ENCODE measurements at places on chromosomes 1 and 21.

DNA sequence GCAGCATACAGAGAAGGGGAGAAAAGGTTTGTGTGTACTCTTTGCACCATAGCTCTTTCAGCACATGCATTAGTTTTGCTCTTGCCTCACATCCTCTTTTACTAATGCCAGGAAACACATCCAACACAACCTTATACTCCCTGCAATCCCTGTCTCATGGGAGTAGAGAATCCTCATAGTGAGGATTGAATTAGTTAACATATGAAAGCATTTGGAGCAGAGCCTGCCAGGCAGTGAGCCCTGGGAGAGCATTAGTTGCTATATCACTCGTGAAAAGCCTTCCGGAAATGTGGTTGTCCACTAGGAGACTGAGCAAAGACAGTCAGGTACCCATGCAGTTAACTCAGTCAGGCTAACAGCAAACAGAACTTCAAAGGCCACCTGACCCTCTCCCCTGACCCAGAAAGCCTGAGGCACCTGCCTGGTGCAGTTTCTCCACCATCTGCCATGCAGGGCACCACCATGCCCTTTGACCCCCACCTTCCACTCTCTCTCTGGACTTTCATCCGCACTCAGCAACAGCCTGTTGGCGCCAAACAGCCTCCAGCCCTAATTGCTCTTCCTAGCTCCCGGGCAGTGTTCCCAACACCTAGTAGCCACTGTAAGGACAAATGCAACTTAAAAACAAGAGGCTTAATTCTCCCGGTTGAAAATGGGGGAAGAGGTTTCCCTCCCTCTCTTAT is 14.9 kb upstream of the AGT start:
- peak; percentile 75 for DNase-seq

- no peak for DNase-seq
Measured at GRCh38 chr1:75338616-75339483, 204.7 kb downstream of the LHX8 start.

GRCh38 chr1:11927866-11928592 is 1.8 kb upstream of the KIAA2013 start:
- peak; percentile 68 for DNase-seq

- DNase-seq = no peak
Measured at GRCh38 chr1:192984080-192984479, 75.1 kb downstream of the UCHL5 start.

DNA sequence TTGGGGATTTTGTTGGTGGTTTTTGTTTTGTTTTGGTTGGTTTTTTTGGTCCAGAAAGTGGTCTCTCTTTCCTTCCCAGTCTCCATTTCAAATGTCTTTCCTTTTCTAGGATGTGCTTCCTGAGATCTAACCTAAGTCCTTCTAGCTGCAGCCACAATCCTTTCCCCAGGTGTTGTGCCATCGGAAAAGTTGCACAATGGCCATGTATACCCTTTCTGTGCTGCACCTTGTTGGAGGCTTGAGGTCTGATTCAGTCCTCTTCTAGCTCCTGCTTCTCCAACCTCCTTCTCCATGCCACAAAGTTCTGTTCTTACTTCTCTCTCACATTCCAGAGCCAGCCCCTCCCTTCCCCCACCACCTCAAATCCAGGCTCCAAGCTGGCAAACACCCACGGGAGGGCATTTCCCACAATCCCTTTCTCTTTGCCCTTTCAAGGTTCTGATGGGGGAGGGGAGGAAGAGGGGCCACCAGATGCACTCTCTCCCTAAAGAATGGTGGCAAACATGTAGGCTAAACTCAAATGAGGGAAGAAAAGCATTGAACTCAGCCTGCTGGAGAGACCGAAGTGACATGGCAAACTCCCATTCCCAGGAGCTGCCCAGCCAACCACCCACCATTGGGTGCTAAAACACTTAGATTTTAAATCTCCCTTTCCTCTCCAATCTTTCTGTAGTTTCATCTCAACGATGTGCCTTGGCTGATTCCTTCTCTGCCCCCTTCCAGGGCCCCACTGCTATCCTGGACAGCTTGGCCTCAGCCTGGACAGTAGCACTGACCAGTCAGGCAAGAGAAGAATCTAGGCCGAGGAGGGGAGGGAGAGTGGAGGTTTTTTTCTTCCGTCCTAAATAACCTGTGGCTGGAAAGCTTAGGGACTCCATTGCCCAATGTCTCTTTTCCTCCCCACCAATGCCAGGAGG is 2.9 kb downstream of the KCNJ10 start:
- DNase-seq = peak; percentile 15

GRCh38 chr21:26506956-26507355 is 66.1 kb downstream of the CYYR1 start:
- no peak for DNase-seq

DNA sequence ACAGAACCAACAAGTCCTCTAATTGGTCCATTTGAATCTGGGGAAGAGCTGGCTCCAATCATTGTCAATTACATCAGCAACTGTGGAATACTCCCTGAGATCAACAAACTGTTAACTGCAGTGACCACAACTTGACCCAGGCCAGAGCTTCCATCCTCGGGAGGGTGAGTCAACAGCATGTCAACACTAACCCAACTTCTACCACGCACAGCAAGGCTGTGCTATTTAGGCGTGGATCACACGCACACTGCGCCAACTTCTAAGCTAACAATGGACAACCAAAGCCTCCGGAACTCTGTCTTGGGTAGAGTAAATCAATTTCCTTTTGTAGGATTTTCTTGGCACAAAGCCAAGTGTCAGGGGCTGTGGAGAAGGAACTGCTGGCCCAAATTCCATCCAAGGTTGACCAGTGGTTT is 30.4 kb downstream of the APP start:
- no peak for DNase-seq

DNA sequence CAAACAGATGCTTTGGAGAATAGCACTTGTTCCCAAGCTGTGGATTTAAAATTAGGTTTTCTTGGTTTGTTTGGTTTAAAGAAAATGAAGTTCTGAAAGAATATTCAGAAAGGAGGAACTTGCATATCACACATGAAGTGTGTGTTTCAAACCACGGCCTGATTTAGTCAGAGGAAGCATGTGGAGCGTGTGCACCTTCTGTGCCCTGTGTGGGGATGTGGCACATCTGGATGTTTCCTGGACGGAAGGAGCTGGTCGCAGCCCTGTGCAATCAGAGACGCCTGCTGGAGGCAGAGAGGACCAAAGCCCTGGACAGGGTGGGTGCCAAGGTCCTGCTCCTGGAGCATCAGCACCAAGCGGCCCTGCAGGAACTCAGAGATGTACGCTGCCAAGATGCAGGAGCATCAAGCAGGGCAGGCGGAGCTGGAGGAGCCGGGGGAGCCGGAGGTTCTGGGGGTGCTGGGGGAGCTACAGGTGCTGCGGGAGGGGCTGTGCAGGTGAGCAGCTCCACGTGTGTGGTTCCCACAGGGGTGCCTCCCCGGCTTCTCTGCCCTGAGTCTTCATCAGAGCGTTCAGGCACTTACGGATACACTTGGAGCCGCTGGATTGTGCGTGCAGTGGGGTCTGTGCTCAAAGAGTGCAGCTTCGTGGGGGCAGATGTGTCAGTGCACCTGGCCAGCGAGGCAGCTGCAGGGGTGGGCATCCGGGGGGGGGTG is 45.7 kb downstream of the PCNT start:
- DNase-seq = no peak

- DNase-seq = no peak
Measured at GRCh38 chr21:37064841-37065240, 8.0 kb downstream of the PIGP start.

- DNase-seq = no peak
Measured at GRCh38 chr1:4745560-4745959, 91.2 kb downstream of the AJAP1 start.

Data from muscle of back (tissue), 13 donors.